ENCODE measurements at places on chromosomes 1 and 21. TPM values are rescaled to one million over a fixed set of nuclear protein-coding genes. Genes with fewer than 3 reads are reported as not detected.

GRCh38 chr1:190429141-190429540, 48.5 kb downstream of the BRINP3 start:
- DNase-seq = no peak

The TMPRSS15 gene
- not detected for total RNA-seq

DNA sequence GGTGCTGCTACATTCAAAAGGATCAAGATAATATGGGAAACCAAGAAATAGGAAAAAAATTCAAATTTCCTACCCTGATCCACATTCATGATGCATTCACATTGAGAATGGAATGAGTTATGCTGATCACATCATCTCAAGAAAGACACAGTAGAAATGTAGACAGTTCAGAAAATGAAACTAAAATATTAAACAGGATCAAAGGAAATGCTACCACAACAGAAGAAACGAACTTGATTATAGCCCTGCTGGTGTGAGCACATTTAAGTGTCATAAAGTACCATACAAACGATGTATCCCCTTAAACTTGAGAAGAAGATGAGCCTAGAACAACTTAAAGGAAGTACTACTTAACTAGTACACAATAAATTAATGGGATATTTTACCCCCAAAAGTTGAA, 21.3 kb downstream of the SYDE2 start:
- no peak for DNase-seq

GRCh38 chr1:59595774-59596173, 219.0 kb upstream of the HOOK1 start:
- peak; percentile 59 for DNase-seq

GRCh38 chr1:15099441-15100120, 54.0 kb upstream of the TMEM51 start:
- no peak for DNase-seq

DNA sequence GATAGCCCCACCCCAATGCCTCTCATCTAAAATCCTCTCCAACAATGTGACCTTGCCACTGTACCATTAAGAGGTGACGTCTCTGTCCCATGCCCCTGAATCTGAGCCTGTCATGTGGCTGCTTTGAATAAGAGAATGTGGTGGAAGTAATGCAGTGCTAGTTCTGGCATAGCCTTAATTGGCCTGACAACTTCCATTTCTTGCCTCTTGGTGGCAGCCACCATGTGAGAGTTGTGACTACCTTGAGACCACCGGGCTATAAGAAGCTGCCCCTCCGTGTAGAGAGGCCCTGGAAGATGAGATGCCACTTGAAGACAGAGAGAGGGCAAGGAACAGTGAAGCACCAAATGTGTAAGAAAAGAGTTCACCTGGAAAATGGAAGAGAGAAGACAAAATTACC, 95.4 kb downstream of the POFUT2 start:
- DNase-seq = no peak

DNA sequence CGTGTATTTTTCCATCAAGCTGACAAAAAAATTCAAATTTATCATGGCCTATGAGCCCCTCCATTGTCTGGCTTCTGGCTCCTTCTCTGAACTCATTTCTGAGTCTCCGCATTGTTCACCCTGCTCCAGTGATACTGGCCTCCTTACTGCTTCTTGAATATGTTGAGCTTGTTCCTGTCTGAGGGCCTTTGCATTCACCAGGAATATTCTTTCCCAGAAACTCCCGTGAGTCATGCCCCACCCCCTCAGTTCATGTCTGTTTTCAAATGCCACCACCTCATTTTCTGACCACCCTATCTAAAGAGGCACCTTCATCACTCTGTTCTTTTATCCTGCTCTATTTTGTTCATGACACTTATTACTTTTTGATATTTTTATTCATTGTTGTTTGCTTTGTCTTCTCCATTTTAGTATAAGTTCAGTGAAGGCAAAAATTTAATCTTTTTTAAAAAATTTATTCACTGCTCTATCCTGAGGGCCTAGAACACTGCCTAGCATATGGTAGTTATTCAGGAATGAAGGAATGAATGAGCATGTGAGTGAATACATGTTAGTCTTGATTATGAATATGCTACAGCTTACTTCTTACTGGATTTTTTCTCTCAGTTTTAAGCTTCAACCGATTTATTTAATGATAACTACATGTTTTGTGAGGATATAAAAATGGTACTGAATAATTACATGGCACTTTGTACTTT, 140.4 kb upstream of the C1orf105 start:
- peak; percentile 14 for DNase-seq

- DNase-seq = no peak
Observed at GRCh38 chr1:218324226-218324580, 20.9 kb upstream of the TGFB2 start.

The RNU1-4 gene
- under 0.01 TPM for total RNA-seq

DNA sequence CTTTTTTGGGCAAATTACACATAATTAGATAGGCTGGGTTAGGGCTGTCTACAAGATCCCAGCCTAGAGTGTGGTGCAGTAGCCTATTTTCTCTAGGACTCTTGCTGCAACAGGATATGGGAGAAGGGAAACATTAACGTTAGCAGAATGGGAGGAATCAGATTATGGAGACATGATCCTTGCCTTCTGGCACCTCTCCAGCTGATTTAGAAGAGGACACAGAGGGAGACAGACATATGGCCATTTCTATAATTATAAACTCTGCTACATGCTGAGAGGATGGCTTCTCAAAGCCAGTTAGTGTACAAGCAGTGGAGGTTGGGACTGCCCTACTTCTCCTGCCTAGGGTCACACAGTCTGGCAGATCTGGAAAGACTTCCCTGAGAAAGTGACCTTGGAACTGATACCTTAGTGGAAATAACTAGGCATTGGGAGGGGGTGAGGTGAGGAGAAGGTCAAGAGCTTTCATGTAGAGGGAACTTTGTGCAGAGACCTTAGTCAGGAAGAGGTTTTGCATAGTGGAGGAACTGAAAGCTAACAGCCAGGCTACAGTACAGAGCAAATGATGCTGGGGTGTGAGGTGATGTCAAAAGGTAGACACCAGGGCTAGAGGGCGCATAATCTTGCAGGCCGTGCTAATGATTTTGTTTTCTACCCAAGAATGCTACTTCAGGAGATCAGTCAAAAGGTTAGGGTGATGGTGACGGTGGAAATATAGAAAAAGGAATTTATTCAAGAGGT, 1.2 kb upstream of the CD1D start:
- no peak for DNase-seq

The PRR9 gene
- not detected for total RNA-seq

The GJA8 gene
- total RNA-seq = not detected

GRCh38 chr21:43861706-43862105, 3.3 kb upstream of the AGPAT3 start:
- no peak for DNase-seq

The MANEAL gene
- 3.1 TPM for total RNA-seq

GRCh38 chr1:237042526-237042891, 525 bp downstream of the RYR2 start:
- DNase-seq = no peak

The RSPH1 gene
- 0.32 TPM for total RNA-seq

The POLR3GL gene
- total RNA-seq = 4.7 TPM

GRCh38 chr1:15950302-15950701, 25.6 kb downstream of the ZBTB17 start:
- DNase-seq = no peak

- no peak for DNase-seq
Observed at GRCh38 chr1:175576865-175577264, 166.5 kb downstream of the TNR start.

DNA sequence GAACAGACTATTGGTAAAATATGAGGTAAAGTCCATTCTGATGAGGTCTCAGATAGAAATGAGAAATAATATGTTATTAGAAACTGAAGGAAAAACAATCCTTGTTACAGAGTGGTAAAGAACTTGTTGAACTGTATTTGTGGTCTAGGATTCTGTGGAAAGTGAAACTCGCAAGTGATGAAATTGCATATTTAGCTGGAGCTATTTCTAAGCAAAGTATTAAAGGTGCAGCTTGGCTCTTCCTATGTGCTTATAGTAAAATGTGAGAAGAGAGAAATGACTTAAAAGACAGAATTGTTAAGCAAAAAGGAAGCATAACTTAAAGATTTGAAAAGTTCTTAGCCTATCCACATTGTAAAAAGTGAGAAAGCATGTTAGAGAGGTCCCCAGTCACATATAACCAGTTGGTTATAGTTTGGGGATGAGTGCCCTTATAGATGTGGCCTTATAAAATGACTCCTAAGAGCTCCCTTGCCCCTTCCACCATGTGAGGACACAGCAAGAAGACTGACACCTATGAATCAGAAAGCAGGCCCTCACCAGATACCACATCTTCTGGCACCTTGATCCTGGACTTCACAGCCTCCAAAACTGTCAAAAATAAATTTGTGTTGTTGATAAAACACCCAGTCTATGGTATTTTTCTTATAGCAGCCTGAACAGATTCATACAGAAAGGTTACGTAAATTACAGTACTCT, 24.8 kb downstream of the PHTF1 start:
- DNase-seq = no peak

DNA sequence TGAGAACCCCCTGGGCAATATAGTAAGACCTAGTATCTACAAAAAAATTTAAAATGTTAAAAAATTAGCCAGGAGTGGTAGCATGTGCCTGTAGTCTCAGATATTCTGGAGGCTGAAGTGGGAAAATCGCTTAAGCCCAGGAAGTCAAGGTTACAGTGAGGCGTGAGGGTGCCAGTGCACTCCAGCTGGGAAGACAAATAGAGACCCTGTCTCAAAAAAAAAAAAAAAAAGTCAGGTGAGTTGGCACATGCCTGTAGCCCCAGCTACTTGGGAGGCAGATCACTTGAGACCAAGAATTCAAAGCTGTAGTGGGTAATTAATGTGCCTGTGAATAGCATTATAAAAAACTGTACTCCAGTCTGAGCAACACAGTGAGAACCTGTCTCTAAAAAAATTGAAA, 4.6 kb downstream of the BECN2 start:
- no peak for DNase-seq

DNA sequence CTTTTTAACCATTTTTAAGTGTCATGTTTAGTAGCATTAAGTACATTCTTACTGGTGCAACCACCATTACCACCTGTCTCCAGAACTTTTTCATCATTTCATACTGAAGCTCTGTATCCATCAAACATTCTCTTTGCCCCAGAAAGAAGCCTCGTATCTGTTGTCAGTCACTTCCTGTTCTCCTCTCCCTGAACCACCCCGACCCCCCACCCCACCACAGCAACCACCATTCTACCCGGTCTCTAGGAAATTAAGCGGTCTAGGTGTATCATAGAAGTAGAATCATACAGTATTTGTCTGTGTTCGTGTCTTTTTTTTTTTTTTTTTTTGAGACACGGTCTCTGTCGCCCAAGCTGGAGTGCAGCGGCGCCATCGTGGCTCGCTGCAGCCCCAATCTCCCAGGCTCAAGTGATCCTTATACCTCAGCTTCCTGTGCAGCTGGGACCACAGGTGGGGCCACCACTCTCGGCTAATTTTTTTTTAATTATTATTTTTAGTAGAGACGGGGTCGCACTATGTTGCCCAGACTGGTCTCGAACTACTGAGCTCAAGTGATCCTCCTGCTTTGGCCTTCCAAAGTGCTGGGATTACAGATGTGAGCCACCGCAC, 23.7 kb upstream of the EPHA8 start:
- DNase-seq = no peak

- no peak for DNase-seq
Observed at GRCh38 chr1:63987628-63988024, 213.8 kb downstream of the ROR1 start.

The GBP3 gene
- total RNA-seq = 27.2 TPM

The CHI3L1 gene
- total RNA-seq = 37.0 TPM

DNA sequence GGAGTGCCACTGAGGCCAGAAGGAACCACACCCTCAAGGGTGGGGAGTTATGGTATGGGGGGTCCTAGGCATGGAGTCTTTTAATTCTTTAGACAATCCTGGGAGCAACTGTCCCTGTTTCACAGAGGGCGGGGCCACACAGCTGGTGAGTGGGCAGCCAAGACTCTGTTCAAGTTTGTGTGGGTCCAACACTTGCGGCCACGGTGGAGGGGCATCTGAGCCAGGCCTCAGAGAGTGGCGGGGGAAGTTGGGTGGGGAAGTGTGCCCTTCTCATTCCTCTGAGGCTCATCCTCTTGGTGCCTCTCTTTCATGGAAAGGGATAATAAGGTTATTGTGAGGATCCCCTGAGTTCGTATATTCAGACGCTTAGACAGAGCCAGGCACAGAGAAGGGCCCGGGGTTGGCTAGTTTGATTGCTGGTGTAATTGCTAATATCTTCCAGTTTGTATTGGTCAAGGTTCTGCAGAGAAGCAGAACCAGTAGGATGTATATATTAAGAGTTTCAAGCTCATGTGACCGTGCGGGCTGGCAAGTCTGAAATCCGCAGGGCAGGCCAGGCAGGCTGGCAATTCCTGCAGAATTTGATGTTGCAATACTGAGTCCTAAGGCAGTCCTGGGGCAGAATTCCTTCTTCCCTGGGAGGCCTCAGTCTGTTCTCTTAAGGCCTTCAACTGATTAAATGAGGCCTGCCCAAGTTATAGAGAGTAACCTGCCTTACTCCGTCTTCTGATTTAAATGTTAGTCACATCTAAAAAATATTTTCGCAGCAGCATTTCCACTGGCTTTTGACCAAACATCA, 15.9 kb downstream of the PCSK9 start:
- DNase-seq = no peak

The FALEC gene
- not detected for total RNA-seq

GRCh38 chr1:154865442-154866256, 4.4 kb downstream of the KCNN3 start:
- no peak for DNase-seq

The PDE9A gene
- total RNA-seq = 1.4 TPM

- DNase-seq = no peak
Observed at GRCh38 chr1:18636596-18637508, 6.2 kb downstream of the PAX7 start.

DNA sequence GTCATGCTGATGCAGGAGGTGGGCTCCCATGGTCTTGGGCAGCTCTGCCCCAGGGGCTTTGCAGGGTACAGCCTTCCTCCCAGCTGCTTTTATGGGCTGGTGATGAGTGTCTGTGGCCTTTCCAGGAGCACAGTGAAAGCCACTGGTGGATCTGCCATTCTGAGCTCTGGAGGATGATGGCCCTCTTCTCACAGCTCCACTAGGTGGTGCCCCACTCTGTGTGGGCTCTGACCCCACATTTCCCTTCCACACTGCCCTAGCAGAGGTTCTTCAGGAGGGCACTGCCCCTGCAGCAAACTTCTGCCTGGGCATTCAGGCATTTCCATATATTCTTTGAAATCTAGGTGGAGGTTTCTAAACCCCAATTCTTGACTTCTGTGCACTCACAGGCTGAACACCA, 1188.6 kb downstream of the MRPL39 start:
- no peak for DNase-seq

DNA sequence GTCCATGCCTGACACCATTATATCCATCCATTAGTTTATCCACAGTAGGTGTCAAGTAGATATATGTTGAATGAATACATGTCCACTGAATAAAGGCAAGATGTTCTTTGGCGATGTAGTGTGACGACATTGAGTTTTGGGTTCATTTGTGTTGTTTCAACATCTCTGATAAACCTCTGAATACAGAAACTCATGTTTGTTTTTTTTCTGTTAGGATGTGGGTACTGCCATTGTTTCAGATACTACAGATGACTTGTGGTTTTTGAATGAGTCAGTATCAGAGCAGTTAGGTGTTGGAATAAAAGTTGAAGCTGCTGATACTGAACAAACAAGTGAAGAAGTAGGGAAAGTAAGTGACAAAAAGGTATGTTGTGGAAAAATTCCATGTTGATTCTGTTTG, 28.1 kb downstream of the MDM4 start:
- peak; percentile 75 for DNase-seq

Measured in mammary epithelial cell (primary cell).